ENCODE measurements at places on chromosomes 12 and 14. TPM values are rescaled to one million over a fixed set of nuclear protein-coding genes. Genes with fewer than 3 reads are reported as not detected.

Gene ARHGDIB
- total RNA-seq: 231 TPM

DNA sequence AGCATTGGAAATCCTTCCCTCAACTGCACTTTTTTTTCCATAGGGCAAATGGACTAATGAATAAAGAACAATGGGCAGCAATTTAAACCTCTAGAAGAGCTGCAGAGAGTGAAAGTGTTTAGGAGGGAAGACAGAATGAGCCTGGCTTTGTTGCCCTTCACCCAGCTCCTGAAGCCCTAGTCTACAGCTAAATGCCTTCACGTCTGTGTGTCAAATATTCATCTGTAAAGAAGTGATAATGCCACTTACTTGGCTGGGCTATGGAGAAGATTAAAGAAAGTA lies 45.6 kb downstream of the FLRT2 start:
- DNase-seq: no peak

Gene SMIM41
- total RNA-seq: 0.21 TPM

GRCh38 chr12:110762891-110763290 lies 20.2 kb upstream of the PPP1CC start:
- no peak for DNase-seq

DNA sequence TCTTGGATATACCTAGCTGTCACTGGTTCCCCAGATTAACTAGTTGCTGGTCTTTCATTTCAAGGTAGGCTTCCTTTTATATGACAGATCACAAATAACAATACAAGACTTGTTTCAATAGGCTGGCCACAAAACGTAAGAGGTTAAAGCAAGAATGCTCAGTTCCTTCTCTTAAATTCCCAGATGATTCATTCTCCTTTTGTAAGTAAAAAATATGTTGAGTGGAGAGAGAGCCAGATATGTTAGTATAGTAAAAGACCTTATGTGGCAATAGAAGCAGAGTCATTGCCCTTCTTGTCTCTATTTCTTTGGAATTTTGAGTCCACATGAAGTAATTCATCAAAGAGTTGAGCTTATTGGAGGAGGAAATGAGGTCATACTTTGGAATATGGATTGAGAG lies 939.0 kb upstream of the ATXN7L3B start:
- DNase-seq: no peak

- no peak for DNase-seq
Measured at GRCh38 chr14:89607453-89607852, 190.4 kb upstream of the FOXN3 start.

DNA sequence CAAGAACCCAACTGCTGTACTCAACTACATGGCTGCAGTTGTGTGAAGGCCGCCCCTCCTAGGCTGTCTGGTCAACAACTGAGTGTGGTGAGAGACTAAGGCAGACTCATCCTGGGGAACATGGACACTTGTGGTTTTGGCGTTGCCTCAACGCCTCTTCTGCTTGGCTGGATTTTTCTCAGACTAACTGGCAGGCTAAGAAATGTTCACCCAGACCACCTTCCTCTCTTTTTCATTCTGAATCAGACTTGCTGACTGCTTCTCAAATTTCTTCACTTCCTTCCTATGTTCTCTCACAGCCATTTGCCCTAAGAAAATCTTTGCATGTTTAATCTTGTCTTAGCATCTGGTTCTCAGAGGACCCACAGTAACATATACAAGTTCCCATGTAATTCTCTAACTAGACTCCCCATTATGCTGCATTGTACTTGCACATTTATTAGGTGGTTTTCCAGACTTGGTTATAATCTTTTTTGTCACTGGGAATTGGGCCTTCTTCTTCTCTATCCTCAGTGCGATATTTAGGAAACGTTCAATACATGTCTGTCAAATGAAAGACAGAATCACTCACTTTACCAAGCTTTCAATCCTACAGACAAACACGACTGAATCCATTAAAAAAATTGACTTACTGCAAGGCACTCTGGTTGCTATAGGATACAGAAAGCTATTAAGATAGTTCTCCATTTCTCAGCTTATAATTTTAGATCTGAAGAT lies 327.6 kb downstream of the CCER1 start:
- DNase-seq: no peak

GRCh38 chr14:93723001-93723400 lies 65.3 kb downstream of the PRIMA1 start:
- no peak for DNase-seq

- DNase-seq: no peak
Measured at GRCh38 chr14:21802441-21802840, 128.8 kb upstream of the OR4E1 start.

- DNase-seq: no peak
Measured at GRCh38 chr14:65168840-65169239, 66.5 kb upstream of the MAX start.

- DNase-seq: no peak
Measured at GRCh38 chr14:81474148-81474492, 59.5 kb downstream of the SEL1L start.

Gene VDR
- 0.67 TPM for total RNA-seq

DNA sequence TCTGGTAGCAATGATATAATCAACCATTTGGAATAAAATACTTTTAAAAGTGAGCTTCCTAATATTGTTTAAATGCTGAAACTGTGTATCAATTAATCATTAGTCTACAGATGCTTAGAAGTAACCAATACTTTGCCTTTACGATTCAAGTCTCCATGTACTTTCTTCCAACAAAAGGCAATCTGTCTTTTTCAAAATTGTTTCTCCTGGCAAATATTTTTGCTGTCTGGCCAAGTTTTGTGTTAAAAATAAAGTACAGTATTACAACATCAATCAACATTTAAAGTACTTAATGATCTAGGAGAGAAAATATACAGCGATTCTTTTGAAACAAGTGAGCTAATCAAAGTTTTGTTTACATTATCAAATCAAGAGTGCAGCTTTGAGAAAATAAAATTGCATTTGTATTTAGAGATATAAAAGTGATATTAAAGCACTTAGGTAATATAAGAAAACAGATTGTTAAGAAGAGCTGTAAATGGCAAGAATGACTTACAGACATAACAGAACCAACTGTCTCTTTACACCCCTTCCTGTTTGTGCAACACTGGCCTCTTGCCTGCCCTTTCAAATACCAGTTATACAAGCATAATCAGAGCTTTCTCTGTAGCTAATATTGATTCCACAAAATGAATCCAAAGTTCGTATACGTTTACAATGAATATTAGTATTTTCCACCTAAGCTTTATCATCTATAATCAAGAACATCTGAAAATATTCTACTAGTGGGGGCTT lies 38.2 kb upstream of the FBLN5 start:
- no peak for DNase-seq

- no peak for DNase-seq
Measured at GRCh38 chr12:90323217-90323616, 614.6 kb upstream of the ATP2B1 start.

Gene GPD1
- total RNA-seq: not detected
